ENCODE measurements at places on chromosomes 2 and 18.

DNA sequence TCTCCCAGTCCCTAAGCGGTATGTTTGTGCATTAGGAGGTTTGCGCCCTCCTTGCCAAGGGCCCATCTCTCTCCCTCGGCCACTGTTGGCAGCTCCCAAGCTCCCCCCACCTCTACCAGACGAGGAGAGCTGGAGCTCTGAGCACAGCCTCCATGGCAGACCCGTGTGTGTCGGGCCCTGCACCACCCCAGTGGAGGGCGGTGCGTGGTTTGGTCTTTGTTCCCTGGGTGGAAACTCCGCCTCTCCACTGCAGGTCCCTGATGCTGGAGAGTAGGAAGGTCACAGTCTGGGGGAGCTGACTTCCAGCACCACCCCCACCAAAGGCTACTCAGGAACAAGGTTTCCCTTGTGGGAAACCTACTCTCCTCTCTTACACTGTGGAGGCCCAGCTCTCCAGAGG is 162.6 kb upstream of the FHL2 start:
- DNase-seq, result no peak

DNA sequence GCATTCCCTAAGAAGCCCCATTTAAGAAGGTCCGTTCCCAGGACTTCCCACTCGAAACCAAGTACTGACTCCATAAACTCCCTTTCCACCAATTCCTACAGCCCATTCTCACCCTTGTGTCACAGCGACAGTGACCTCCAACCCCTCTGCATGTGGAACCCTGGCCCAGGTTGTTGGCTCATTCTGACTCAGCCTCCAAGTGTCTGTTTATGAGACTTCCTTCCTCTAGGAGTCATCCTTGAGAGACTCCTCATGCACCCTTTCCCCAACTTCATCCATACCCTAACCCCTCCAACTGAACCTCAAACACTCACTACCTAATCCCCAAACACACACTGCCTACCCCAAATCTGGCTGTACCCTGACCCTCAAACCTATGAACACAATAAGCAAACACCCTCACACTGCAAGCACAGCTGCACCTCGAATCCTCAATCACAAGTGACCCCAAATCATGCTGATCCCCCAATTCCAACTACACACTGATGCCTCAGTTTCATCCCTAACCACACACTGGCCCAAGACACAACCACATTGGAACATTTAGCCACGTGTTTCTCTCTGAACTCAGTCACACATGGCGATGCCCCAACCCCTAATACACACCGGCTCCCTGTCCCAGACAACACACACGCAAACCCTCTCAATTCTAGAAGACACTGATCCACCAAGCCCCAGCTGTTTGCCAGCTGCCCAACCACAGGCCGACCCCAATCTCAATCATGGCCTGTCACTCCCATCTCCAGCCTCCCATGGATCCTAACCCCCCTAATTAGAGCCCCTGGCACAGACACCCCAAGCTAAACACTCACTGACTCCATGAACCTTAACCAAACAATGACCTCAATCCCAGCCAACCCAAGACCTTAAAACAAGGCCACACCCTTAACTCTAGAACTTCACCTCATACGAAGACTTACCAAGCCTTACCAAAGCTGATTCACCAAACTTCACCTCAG is 219.6 kb downstream of the CYP26B1 start:
- DNase-seq, result no peak

GRCh38 chr2:42141687-42142546 is 27.2 kb upstream of the EML4 start:
- no peak for DNase-seq

- no peak for DNase-seq
Measured at GRCh38 chr2:75340560-75340959, 141.2 kb upstream of the TACR1 start.

GRCh38 chr2:143907801-143908200 is 612.1 kb downstream of the ZEB2 start:
- no peak for DNase-seq

DNA sequence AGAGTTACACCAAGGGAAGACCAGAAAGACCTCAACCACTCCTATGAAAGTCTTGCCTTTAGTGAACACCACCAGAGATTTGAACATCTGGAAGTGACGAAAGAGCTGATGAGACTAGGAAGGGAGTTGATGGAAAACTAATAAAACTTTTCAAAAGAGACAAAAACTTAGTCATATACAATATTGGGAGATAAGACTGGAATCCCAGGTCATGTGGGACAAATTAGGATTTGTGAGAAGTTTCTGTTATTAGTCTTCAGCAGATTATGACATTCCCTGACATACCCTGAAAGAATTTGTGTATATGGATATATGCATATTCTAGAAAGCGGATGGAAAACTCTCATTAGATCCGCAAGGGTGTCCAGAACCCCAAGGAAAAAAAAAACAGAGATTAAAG is 145.0 kb upstream of the LTBP1 start:
- DNase-seq, result no peak

- DNase-seq, result no peak
Measured at GRCh38 chr2:29806461-29806860, 114.9 kb downstream of the ALK start.

DNA sequence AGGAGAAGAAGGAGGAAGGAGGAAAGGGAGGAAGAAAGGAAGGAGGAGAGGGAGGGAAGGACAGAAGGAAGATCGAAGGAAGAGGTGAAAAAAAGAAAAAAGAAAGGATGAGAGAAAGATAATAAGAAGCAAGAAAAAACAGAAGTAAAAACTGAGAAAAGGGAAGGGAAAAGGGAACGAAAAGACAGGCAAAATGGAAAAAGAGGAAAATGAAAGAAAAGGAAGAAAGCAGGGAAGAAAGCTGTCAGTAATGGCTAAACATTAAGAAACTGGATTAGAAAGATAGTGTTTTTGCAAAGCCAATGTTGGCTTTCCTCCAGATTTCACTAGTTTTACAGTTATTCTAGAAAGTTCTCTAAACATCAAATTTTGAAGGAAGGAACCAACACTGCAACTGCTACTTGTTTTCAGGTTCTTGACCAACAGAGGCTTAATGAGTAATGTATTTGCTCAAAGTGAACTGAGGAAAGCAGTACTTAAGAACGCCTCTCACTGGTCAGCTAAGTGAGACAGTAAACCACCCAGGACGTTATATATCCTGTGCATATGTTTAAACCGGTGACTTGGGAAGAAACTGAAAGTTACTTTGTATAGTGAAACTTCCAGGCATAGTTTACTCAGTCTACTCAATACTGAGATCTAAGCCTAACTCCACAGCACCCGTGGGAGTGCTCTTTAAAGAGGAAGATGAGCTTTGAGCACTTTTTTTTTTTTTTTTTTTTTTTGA is 286.2 kb upstream of the TRIB2 start:
- no peak for DNase-seq

GRCh38 chr2:17538844-17539554 is 1.5 kb upstream of the VSNL1 start:
- DNase-seq, result peak; percentile 70

DNA sequence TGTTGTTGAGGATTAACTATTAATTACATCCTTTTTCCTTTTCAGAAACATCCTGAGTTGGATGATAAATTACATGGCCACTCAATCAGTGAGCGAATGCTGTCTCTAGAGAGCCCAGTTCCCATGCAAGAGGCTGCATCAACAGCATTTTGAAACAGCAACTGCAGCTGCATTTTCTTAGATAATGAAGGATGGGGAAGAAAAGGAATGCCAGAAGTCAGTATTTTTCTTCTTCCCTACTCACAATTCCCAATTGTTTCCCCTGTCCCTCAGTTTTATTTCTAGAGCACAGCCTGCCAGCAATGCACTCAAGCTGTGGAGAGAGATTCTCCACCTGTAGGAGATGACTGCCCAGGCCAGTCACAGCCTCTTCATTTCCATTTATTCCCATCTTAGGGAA is 6.9 kb downstream of the SCN7A start:
- DNase-seq, result no peak

DNA sequence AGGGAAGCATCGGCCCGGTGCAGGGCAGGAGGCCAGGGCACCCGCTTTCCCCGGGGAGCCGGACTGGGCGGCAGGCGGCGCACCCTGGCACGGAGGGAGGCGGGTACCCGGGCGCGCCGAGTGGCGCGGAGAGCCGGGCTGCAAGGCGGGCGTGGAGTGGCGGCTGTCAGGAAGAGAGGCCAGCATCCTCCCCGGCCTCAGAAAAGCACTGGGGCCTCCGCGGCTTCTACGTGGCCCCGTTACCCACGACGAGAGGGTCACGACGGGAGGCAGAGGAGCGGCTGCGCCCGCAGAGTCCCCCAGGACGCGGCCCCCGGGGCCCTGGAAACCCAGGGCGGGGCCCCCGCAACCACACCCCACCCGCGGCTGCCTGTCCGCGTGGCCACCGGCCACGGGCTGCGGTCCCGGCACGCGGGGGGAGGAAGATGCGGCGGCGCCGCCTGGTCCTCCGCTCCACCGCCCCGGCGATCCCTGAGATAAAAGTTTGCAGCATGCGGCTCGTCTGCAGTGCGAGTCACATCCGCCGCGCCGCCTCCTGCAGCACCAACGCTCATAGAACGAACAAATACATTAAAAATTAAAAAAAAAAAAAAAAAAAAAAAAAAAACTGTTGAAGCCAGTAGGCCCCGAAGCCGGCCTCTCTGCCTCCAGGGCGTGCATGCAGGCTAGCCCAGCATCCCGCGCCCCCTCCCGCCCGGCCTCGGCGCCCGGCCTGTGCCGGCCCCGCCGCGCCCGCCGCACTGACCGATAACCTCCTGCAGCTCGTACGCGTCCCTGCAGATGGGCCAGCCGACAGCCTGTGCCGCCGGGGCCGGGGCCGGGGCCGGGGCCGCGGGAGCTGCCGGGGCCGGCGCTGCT is 683 bp downstream of the STK39 start:
- DNase-seq, result no peak

- DNase-seq, result no peak
Measured at GRCh38 chr2:20186855-20187187, 38.1 kb downstream of the SDC1 start.

DNA sequence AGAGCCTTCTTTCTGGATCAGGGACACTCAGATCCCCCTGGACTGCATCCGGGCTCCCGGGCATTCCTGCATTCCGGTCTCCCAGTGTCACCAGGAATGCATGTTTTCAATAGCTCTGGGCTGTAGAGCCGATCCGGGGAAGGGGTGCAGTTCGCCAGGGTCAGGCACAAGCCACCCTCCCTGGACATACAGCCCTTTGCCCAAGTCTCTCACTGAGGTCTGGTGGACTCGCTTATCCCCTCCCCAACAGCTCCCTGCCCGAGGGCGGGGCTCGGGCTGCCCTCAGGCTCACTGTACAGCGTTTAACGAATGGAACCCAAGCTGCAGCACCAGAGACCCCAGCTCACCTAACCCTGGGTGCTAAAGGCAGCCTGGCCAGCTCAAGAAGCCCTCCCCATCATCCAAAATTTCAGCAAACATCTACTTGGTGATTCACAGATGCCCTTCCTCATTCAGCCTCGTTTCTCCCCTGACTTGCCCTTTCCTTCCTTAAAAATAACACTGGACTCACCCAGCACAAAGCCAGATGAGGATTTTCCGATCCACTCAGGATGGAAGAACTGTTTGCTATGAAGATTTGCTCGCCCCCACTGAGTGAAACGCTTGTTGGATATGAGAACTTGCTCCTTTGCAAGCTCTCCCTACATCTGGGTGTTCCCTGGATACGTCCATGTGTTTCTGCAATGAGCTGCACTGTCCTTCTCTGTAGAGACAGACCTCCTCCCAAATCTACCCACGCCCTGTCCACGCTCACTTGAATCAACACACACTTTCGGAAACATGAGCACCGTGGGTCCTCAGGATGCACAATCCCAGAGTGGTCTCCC is 58.1 kb downstream of the PXDN start:
- no peak for DNase-seq

DNA sequence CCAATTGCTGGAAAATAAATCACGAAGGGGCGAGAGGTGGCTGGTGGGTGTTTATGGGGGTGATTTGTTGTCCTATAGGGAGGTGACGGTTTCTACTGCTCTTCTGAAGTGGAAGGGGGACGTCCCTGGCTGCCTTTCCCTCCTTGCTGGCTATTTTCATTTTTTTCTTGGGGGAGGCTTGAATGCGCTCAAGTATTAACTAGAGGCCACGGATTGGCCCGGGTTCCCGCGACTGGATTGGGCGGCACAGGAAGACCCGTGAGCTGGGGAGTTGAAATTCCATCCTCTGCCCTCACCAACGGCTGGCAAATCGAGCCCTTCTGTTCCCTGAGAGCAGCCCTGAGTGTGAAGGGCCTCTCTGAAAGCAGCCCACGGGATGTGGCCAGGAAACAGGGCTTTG is 176.5 kb upstream of the SPRED2 start:
- DNase-seq, result no peak

DNA sequence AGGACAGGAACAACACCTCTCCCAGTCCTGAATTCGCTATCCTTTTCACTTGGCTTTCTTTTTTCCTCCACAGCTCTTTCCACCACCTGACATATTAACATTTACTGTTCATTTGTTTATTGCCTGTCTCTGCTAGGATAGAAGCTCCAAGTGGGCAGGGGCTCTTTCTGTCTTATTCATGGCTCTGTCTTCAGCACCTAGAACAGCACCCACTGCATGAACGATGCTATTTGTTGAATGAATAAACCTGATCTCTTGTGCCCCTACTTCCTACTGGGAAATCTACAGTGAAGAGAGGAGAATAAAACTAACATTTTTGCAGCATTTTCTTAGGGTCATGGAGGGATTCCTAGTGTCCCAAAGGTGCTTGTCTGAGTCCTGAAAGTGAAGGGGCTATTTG is 24.4 kb upstream of the GAREM2 start:
- no peak for DNase-seq

DNA sequence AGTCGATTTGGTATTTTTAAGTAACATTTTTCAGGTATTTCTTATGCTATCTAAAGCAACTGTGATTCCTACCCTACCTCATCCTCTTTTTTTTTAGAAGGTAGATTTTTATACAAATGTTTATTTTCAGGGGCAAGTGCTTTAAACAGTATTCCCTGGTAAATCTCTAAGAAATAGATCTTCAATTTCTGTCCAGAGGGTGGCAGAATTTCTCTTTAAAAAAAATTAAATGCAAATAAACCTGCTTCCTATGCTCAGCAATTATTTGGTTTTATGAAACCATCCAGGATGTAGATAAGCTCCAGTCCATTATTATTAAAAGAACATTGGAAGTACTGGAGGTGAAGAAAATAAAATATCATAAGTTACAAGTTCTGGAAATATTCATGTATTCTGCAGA is 191.9 kb downstream of the MYO3B start:
- DNase-seq, result no peak

DNA sequence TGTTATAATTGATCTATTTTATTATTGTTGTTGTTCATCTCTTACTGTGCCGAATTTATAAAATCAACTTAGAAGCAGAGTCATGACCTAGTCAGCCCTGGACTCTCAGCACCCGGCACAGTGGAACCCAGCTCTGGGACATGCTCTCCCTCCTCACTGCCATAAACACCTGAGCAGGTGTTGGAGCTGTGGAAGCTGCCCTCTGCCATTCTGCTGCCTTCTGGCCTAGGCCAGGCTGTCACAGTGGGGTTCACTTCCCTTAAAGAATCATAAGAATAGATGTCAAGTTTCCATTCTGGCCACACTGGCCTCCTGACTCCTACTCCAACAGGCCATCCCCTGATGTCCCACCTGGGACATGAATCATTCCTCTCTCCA is 192.2 kb downstream of the ZFP36L2 start:
- DNase-seq, result no peak

- DNase-seq, result no peak
Measured at GRCh38 chr2:119494163-119494790, 30.0 kb downstream of the SCTR start.

All from NCI-H1048 (cell line).